HepG2 (cell line): ENCODE measurements at places on chromosomes 12 and 14. TPM values are rescaled to one million over a fixed set of nuclear protein-coding genes. Genes with fewer than 3 reads are reported as not detected.

CAPZA3 gene
- polyA plus RNA-seq: not detected in 2 replicates

DNA sequence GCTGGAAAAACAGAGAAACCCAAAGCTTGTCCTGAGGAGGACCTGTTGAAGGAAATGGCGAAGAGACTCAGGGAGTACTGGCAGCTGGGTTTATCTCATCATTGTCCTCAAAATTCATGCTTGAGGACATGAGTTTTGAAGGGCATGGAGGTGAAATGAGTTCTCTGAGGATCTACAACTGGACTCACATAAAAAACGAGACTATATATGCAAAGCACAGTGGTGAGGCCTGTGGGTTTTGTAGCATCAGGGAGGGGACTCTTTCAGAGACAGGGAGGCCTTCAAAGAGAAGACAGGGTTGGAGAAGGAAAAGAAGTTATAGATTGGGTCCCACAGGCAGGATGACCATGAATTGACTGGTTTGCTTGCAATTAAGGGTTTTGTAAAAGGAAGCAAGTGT is 71.3 kb upstream of the SCN8A start:
- H3K36me3 ChIP-seq: no peaks in the 10 kb centered on the region
- no peak overlapping the region for H3K4me3 ChIP-seq
- no peak for DNase-seq
- no peak overlapping the region for H3K27ac ChIP-seq
- H3K4me1 ChIP-seq: no peaks in the 10 kb centered on the region

DNA sequence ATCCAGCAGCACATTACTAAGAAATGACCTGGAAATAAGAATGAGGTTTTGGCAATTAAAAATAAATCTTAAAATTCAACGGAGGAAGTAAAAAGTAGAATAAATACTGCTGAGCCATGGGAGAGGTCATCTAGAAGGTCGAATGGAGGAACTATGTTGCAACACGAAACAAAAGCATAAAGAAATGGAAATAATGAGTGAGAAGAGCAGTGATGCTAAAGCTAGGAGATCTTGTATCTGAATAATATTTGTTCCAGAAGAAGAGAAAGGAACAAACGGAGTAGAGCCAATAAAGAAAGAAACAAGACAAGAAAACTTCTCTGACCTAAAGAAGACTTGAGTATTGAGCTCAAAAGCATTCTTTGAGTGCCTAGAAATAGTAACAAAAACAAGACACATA is 6.6 kb upstream of the KRT7 start:
- no peak overlapping the region for H3K27ac ChIP-seq
- peaks cover 5% of the 10 kb centered on the region; the same call in 1 of the 2 replicates for H3K4me1 ChIP-seq
- DNase-seq: no peak
- no peak overlapping the region for H3K4me3 ChIP-seq
- no peaks in the 10 kb centered on the region; the same call in none of the 2 replicates for H3K27me3 ChIP-seq

DNA sequence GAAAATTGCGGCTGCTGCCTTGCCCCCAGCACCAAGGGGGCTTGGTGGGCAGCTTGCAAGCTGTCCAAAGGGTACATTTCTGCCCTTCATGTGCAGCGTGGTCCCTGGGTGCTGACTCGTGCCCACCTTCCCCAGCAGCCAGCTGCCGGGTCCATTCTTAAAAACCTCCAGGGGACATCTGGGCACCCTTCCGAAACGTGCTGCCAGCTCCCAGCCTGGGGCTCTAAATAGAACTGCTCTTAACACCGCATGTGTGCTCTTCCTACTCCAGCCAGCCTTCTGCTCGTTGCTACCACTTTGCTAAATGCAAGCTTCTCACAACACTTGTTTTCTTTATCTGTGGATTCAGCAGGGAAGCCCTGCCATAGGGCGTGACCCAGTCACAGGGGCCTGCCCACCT is 66.0 kb downstream of the RIMBP2 start:
- no peak for DNase-seq
- H3K36me3 ChIP-seq: no peaks in the 10 kb centered on the region
- no peaks in the 10 kb centered on the region for H3K4me1 ChIP-seq

DNA sequence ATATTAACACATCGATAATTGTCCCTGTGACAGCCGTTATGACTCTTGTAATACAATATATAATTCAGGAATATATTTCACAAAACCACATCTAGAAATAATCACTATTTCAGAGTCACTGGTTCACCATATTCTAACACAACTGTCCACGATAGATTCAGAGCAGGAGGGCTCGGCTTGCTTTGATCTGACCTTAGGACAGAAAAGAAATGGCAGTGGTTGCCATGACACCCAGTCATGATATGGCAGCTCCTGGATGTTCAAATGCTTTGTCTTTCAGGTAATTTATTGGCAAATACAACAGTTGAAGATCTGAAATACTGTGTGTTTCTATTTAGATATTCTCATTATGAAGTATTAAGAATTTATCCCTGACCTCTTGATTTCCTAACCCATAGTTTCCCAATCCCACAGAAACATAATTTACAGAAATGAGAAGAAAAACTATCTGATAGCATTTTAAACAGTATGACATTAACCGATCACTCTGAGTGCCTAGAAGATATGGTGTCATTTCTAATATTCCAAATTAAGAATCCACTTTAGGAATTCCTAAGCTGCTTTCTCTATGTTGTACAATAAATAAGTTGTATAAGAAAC is 116.4 kb downstream of the EPS8 start:
- no peaks in the 10 kb centered on the region for H3K27me3 ChIP-seq
- DNase-seq: no peak
- peaks cover 5% of the 10 kb centered on the region for H3K36me3 ChIP-seq
- no peaks in the 10 kb centered on the region for H3K4me1 ChIP-seq
- no peak overlapping the region for H3K27ac ChIP-seq

DNA sequence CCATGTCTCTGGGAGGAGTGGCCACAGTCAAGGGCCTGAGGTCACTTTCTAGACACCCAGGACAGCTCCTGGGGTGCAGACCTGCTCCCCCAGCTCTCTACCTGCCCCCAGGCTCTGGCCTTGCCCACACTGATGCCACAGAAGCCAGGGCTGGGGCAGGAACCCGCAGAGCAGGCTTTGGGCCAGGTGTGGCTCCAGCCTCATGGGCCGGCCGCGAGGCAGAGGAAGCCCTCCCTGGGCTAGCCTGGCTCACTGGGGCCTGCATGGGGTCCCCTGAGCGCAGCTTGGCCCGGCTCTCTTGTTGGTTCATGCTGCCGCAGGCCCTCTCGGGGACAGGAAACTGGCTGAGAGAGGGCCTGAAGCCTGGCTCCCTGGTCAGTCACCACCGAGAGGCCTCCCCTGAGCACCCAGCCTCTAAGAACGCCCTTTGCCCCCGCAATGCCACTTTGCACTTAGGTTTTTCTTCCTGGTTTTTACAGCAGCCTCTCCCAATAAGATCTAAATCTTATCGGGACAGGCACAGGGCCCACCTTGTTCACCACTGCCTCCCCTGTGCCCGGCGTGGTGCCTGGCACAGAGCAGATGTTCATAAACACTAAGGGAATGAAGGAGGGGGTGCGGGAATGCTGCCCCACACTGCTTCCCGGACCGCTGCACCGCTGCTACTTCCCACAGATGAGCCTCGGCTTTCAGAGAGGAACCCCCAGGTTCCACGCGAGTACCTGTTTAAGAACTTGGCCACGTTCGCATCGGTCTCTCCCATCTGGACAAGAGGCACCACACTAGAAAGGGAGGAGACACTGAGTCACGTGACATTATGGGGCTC is 14.7 kb downstream of the MMAB start:
- H3K27ac ChIP-seq: no peak overlapping the region
- peaks cover 22% of the 10 kb centered on the region; the same call in 2 of the 3 replicates for H3K36me3 ChIP-seq
- no peaks in the 10 kb centered on the region; the same call in 1 of the 2 replicates for H3K27me3 ChIP-seq

DNA sequence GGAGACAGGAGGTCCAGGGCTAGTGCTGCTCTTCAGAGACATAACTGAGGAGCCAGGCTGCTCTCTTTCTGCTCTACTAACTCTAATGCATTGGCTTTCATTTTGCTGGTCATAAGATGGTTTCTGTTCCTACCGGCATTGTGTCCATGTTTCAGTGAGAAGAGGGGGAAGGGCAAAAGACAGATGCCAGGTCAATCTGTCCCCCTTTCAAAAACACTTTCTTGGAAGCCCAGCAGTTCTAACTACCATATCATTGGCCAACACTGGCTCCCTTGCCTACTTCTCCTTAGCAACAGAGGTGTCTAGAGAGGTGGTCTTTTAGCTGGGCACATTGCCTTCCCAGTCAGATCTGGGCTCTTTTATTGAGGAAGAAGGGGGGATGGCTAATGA is 63.9 kb downstream of the TGFB3 start:
- H3K4me3 ChIP-seq: no peak overlapping the region
- no peak for DNase-seq
- no peaks in the 10 kb centered on the region for H3K27me3 ChIP-seq
- peaks cover 7% of the 10 kb centered on the region for H3K4me1 ChIP-seq
- no peaks in the 10 kb centered on the region for H3K36me3 ChIP-seq
- H3K27ac ChIP-seq: no peak overlapping the region

- no peak overlapping the region for H3K27ac ChIP-seq
- peaks cover 19% of the 10 kb centered on the region for H3K4me1 ChIP-seq
- no peaks in the 10 kb centered on the region for H3K36me3 ChIP-seq
- peak overlapping the region; percentile 1; the same call in 1 of the 2 replicates for H3K4me3 ChIP-seq
- H3K27me3 ChIP-seq: peaks cover 5% of the 10 kb centered on the region; the same call in 1 of the 2 replicates
Measured at GRCh38 chr14:77140359-77141213, 1.0 kb downstream of the ZDHHC22 start.
